ENCODE measurements at places on chromosomes 13 and 19.

DNA sequence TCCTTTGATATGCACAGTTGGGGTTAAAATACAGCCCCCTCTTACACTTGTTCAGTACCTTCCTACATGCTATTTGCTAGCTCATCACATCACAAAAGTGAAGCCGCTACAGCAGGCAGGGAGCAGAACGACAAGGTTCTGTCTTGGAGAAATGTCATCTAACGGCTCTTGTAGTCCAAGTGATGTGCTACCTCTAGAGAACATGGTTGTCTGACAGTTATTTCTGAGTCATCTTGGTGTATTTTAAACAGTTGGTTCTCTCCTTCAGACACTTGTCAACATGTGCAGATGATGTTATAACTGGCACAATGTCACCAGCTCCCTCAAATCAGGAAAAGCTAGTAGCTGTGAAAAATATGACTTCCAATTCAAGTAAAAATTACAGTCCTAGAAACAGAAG lies 865.0 kb downstream of the PCDH9 start:
- DNase-seq: no peak

- DNase-seq: no peak
Observed at GRCh38 chr13:113763254-113763653, 4.2 kb downstream of the TMEM255B start.

GRCh38 chr19:47036097-47036651 lies 12.2 kb downstream of the TMEM160 start:
- DNase-seq: no peak

- DNase-seq: no peak
Observed at GRCh38 chr19:38657633-38658222, 10.3 kb downstream of the ACTN4 start.

GRCh38 chr19:28883241-28883693 lies 329.7 kb downstream of the UQCRFS1 start:
- no peak for DNase-seq

- no peak for DNase-seq
Observed at GRCh38 chr13:85529218-85529594, 270.0 kb downstream of the SLITRK6 start.

GRCh38 chr19:1636325-1637236 lies 15.8 kb downstream of the TCF3 start:
- no peak for DNase-seq

GRCh38 chr13:30796132-30796572 lies 60.8 kb downstream of the ALOX5AP start:
- DNase-seq: no peak

DNA sequence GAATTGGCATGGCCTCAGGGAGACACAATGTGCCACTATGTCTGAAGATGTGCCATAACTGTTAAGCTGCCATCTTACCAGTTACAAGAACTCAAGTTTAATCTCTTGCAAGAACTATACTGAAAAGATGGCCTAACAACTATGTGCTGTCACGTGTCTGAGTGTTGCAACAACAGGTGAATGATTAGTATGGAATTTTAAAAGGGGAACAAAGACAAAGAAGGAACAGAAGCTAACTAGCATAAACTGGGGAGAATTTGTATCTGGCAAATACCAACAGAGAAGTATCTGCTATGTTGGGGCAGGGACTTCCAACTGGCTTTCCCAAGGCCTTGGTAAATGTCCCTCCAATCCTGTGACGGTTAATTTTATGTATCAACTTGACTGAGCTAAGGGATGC lies 11.5 kb upstream of the ACOD1 start:
- DNase-seq: no peak

DNA sequence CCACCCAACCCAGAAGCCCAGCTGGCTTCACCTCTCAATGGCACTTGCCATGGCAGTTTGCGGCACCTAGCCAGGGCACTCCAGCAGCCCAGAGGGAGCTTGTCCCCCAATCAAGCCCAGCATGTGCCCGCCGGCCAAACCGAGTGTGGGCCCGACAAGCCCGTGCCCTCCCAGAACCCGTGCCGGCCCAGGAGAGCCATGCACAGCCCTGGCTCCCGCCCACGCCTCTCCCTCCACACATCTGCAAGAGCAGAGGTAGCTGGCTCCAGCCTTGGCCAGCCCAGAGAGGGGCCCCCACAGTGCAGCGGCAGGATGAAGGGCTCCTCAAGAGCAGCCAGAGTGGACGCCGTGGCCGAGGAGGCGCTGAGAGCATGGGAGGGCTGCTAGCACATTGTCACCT lies 2278.0 kb upstream of the PCDH20 start:
- DNase-seq: no peak

DNA sequence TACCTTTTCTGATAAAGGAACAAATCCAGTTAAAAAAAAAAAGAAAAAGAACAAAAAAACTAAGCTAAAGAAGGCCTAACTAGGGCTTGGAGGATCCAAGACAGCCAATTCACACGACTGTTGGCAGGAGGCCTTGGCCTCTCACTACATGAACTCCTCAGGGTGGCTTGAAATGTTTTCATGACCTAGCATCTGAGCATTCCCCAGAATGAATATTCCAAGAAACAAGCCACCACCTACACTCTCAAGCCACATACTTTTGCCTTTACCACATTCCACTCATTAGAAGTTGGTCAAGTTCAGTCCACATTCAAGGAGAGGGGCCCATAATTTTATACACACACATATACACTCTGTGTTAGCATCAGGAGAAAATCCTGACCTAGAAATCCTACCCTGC lies 97.6 kb upstream of the SIAH3 start:
- DNase-seq: no peak

DNA sequence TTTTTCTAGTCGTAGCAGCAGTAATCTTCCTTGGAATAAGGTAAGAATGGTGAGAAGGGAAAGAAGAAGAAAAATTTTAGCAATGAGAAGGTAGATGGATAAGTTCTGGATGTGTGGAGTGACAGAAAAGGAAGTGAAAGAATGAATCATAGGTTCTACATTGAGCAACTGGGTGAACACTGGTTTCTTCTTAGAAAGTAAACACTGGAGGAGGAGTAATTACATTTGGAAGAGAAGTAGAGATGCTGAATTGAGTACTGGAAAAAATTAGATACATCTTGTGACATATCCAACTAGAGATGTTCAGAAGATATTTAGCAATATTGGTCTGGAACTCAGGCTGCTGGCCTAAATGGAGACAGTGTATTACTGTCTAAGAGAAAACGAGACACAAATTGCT lies 148.5 kb downstream of the GPC5 start:
- DNase-seq: no peak

DNA sequence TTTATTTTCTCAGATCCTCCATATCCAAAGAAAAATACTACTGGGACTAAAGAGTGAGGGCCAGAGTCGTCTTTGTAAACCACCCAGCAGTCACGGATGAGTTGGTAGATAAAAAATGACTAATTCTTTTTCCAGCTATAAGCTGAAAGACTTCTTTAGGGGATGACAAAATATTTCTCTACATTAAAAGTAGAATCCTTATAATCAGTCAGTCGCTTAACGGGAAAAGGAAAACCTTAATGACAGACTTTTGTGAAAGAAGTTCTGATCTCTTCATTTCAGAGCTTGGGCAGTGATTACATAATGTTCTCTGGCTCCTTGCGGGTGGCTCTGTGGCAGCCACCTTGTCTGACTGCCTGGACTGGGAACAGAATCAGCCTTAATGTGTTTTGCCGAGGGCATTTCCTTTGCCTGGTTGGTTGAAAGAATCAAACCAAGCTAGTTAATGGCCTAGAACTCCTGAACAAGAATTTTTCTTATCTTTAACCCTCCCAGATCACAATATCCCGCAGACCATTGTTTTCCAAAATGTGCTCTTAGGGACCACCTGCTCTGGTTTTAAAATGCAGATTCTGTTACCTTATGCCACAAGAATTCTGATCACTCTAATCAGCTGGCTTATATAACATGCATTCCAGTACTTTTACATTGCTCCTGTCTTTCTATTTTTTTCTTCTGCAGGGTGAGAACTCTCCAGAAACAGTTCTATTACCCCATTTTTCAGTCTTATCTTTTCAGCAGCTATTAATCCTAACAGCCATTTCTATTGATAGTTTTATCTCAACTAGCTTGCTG lies 2.5 kb downstream of the ITM2B start:
- DNase-seq: no peak

- no peak for DNase-seq
Observed at GRCh38 chr19:50384685-50385535, 763 bp downstream of the POLD1 start.

- no peak for DNase-seq
Observed at GRCh38 chr19:15283141-15283883, 49.0 kb downstream of the BRD4 start.

DNA sequence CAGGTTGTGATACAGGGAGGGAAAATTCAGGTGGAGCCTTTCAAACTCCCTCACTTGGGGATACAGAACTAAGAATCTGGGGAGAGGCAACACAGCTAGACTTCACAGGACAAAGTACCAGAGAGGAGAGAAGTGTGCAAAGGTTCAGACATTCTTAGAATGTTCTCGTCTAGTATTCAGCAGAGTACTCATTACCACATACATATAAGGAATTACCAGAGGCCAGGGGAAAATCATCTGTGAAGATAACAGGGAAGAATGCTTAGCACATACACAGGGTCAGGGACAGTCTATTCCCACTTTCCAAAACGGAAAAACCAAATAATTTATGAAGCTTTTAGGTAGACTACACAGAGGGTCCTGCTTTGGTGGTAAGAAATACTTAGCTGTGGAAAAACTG lies 58.1 kb downstream of the TRPC4 start:
- no peak for DNase-seq

DNA sequence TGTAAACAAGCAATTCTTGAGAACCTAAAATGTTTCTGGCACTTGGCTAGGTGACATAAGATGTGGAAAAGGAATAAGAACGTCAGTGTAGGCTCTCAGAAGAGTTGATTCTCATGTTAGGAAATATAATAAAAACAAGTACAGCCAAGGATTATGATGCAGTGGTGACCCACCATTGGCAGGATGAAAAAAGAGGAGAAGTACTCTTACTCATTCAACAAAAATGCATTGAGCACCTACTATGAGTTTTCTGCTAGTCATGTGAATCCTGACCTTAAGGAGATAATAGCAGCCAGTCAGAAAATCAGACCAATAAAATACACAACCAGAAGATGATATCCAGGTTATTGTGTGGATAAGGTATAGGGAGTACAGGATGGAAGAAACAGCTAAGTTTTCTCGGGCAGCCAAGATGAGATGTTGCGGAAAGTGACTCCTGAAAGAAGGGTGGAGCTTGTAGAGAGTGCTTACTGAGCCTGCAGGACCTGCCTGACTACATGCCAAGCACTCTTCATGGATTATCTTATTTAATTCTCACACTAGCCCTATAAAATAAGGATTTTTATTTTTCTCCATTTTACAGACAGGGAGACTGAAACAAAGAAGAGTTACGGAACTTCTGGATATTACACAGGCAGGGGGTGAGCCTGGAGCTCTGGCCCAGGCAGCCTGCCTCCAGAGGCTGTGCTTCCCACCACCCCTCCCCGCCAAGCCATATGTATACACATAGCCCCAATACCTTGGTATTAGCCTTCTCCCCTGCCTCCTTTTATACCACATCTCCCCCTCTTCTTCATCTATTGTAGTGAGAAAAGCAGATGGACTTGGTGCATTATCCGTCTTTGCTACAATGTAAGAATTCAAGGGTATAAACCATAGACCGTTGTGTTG lies 58.0 kb downstream of the TGDS start:
- no peak for DNase-seq

GRCh38 chr19:33469171-33470039 lies 52.2 kb downstream of the PEPD start:
- DNase-seq: no peak

DNA sequence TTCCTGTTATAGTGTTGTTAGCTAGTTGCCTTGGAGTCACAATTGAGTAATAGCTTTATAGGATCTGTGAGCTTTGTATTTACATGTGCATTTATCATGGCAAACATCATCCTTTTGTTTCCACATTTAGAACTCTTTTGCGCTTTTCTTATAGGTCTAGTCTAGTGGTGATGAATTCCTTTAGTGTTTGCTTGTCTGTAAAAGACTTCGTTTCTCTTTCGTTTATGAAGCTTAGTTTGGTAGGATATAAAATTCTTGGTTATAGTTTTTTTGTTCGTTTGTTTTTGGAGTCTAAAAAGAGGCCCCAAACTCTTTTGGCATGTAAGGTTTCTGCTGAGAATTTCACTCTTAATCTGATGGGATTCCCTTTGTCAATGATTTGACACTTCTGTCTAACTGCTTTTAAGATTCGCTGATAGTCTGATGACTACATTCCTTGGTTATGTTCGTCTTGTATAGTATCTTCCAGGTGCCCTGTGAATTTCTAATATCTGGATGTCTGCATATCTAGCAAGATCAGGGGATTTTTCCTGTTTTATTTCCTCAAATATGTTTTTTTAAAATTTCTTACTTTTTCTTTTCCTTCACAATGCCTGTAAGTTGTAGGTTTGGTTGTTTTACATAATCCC lies 20.2 kb downstream of the DNAJC3 start:
- no peak for DNase-seq

DNA sequence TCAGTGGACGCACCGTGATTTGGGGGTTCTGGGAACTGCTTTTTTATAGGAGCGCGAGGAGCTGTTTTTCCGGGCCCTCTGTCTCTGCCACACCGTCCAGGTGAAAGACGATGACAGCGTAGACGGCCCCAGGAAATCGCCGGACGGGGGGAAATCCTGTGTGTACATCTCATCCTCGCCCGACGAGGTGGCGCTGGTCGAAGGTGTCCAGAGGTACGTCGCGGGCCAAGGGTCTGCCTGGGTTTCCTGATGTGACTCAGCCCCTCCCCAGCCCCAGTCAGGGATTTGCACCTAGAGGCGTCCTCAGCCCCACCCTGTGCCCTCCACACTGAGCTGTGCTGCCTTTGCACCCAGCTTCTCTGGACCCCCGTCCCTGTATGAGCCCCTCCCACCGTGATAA lies 136.2 kb upstream of the MCF2L start:
- DNase-seq: no peak

DNA sequence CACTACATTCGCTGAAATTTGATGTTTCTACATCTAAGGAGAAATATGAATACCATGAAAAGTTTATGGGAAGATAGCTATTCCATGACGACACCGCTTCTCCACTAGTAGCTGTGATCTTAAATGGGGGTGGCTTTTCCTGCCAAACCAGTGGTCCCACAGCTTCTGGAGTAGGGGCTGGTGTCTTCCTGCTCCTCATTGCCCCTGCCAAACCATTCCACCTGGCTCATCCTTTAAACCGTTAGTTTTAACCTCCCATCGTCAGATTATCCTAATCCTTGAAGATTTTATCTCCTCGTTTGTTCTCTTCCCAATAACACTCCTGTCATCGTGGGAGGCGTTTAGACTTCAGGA lies 568 bp upstream of the ZNF230 start:
- no peak for DNase-seq

DNA sequence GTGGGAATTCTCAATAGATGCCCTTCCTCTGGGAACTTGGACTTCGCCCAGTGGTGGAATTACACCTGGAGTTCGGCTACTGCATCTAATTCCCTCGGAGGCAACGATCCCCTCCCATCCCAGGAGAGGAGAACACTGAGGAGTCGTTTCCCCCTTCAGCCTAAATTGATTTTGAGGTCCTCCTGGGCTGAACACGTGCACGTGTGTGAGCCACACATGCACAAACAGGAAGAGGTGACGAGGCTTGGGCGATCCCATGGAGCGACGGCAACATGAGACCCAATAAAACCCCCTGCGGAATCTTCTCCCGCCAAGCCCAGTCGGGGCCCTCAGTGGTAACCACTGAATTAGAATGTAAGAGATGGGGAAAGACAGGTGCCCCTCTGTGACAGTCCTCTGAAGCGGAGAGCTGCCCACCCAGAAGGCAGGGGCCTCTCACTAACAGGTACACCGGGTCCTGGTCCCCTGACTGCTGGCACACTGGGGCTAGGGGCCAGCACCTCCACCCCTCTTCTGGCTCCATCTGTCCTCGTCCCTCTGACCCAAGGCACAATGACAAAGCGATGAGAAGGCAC lies 4.5 kb downstream of the MLLT1 start:
- no peak for DNase-seq
